ENCODE measurements at places on chromosomes 4 and X. TPM values are rescaled to one million over a fixed set of nuclear protein-coding genes. Genes with fewer than 3 reads are reported as not detected.

Gene FMR1NB
- not detected for total RNA-seq

Gene TRAM1L1
- total RNA-seq = 0.24 TPM

Gene AFF1
- total RNA-seq = 93.4 TPM

Gene SLC25A53
- 12.9 TPM for total RNA-seq

Gene CCDC110
- total RNA-seq = 0.24 TPM

Gene C4orf36
- total RNA-seq = 0.48 TPM

Gene GUCY1A1
- total RNA-seq = 8.4 TPM

Gene NCAPG
- total RNA-seq = 0.46 TPM

Gene CXorf49
- not detected for total RNA-seq

Gene CENPE
- 0.75 TPM for total RNA-seq

Gene NMU
- not detected for total RNA-seq

Gene TMEM31
- total RNA-seq = not detected

Gene CT45A5
- not detected for total RNA-seq

Data from omental fat pad (tissue), 4 donors.